ENCODE measurements at places on chromosomes 4 and X. TPM values are rescaled to one million over a fixed set of nuclear protein-coding genes. Genes with fewer than 3 reads are reported as not detected.

- peak; percentile 85 for DNase-seq
Measured at GRCh38 chr4:2817701-2818350, 24.9 kb downstream of the SH3BP2 start.

DNA sequence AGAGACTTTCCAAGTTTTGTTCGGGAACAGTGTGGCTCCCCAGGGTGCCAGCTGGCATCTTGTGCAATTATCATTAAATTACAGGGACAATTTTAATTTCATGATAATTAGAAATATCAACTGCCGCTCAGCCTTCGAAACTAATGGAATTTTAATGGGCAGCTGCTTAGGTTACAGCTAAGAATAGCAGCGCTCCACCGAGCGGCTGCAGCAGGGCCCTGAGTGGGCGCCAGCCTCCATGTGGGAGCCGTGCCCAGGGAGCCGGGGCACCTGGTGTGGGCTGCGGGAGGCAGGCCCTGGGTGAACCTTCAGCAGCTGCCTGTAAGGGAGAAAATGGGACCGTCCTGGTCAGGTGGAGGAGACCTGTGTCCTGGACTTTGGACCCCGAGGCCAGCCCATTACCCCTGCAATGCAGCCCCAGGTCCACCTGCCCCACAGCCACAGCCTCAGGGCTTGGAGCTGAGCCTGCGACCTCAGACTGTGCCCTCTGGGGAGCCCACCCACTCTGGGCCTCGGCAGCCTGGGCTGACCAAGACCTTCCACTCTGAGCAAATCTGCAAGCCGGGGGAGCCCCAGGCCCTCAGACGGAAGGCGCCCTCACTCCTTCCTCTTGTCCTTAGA is 21.1 kb downstream of the MSANTD1 start:
- no peak for DNase-seq

GRCh38 chr4:74433043-74433442 is 11.9 kb upstream of the AREG start:
- no peak for DNase-seq

- DNase-seq = no peak
Measured at GRCh38 chr4:19577097-19577496, 674.6 kb upstream of the SLIT2 start.

DNA sequence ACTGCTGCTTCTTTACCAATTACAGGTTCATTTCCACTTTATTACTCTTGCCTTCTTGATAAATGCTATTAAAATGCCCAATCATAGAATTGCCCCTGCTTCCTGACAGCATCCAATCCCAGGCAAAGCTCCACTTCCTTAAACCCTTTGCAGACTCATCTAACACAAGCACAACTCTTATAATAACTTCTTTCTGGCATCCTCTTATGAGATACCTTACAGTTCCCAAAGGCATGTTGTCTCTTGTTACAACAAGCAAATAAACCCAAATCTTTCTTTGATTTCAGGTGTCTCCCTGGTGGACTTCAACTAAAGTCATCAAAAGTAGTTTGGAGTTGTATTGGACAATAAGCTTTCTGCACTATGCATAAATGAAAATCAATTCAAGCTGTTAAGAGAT is 22.5 kb upstream of the ADH7 start:
- DNase-seq = no peak

DNA sequence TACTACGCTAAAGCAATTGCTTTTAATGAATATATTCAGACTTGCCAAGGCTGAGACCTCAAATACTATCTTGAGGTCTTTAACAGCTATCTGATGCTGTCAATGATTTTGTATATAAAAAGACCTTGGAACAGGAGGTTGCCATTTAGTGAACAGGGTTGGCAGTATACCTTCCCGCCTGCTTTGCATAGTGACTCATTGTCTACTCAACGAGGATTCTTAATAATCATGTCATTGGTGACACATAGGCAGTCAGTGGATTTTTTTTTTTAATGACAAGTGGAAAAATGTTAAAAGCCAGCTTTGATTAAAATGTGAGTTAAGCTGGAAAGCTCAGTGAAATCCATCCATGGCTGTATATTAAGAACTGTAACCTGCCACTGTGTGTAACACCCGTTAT is 164.0 kb downstream of the ASMT start:
- DNase-seq = no peak

DNA sequence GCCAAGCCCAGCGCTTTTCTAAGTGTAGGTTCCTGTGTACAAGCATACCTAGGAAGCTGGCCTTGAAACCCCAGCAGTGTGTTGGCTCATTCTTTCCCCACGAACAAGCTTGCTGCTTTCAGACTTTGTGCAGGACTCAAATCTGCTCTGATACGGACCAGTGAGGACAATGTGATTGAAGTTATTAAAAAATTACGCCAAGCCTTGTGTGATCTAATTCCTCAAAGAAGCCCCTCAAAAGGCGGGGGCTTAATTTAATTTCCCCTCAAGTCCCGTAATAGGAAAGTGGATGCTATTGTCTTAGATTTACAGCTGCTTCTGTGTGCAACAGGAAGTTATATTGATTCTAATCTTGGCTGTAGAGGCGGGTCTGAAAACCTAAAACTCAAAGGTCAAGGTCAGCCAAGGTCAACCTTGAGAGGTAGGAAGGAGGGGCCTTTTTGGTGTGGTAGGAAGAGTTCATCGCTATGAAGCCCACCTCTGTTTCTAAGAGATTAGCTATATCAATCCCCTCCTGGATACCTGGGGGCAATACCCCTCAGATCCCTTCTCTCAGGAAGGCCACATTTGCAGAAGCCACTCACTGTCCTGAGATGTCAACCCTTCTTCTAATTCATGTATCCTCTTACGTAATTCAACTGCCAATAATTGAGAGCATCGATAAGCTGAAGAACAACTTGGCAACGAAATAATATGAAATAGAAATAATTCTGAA is 45.1 kb downstream of the TBC1D9 start:
- DNase-seq = no peak

DNA sequence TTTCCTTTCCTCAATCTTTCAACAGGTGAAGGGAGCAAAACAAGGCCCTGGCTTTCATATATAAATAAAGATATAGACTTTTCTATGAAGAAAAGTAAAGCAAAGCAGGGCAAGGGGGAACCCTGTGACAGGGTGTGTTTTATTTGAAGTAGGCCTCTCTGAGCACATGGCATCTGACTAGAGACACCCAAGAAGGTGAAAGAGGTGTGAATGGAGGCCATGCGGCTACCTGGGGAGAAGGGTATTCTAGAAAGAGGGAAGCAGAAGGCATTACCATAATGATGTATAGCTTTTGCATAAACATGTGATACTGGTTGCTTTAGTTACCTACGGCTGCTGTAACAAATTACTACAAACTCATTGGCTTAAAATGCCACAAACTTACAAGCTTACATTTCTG is 75.8 kb downstream of the DHX15 start:
- DNase-seq = no peak

GRCh38 chr4:107147873-107148272 is 111.8 kb upstream of the DKK2 start:
- DNase-seq = no peak

DNA sequence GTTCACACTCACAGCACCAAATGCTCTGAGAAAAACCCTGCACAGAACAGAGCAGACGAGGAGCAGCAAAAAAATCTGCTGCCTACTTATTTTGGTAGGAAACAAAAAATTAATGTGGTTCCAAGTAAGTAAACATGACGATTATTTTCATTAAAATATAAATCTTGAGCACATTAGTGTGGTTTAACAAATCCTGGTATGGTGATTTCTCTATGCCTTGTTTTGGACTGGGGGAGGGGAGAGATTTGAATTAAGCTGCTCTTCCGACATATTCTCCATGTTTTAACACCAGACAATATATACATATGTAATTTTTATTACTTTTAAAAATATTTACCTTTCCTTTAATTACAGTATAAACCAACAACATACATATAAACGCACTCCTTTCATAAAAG is 1.8 kb downstream of the CAMK2D start:
- DNase-seq = no peak

- no peak for DNase-seq
Measured at GRCh38 chrX:103376979-103377324, 614 bp downstream of the BEX3 start.

DNA sequence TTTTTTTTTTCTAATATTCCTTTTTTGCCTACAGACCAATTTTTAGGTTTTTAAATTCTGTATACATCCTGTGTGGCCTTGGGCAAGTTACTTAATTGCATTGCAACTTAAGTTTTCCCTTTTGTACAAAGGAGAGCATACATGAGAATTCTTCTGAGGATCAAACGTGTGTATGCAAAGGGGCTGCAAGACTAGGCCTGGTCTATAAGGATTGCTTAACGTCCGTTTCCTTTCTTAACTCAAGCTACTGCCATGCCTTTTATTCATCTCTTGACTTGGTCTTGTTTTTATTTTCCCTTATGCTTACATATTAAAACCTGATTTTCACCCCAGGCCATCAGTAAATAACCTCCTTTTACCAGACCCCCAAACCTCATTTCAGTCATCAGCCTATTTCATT is 13.6 kb downstream of the RBPJ start:
- no peak for DNase-seq

DNA sequence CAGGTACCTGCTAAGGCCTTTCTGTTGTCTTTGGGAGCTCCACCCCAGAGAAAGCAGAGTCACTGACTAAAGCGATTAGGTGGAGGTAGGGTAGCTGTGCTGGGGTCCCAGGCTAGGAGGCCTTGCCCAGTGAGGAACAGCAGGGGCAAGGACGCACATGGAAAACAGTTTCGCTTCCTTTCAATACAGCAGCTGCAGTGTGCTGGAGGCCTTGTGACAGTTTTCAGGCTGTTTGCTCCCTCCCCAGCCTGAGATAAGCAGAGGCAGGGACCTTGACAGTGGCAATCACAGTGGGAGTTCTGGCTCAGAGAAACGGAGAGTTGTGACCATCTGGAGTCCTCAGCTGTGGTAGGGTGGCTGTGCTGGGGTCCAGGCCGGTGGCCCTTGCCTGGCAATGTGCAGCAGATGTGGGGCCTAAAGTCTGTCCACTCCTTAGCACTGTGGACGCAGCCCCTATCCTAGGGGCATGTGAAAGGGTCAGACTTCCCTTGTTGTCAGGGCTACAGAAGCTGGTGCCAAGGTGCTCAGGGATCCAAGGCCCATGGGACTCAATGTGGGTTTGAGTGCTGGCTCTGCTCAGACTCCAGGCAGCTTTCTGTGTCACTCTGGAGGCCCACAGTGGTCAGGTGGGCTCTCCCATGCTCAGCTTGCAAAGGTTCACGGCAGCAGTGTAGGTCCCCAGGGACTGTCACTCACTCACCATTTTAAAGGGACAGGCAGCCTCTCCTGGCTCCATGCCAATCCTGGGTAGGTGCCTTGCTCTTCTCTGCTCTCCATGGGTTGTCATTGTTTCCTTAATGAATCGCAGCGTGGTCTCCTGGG is 534.9 kb upstream of the FMR1 start:
- DNase-seq = no peak

DNA sequence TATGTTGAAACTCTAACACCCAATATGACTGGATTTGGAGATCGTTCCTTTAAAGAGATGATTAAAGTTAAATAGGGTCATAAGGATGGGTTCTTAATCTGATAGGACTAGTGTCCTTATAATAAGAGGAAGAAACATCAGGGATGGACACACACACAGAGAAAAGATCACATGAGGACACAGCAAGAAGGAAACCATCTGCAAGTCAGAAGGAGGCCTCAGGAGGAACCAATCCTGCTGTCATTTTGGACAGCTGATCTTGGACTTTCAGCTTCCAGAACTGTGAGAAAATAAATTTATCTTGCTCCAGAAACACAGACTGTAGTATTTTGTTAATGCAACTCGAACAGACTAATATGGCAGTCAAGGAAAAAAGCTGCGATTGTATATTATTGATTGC is 631.5 kb downstream of the PCDH7 start:
- DNase-seq = no peak

GRCh38 chrX:70033348-70034051 is 16.2 kb downstream of the AWAT2 start:
- DNase-seq = peak; percentile 59

DNA sequence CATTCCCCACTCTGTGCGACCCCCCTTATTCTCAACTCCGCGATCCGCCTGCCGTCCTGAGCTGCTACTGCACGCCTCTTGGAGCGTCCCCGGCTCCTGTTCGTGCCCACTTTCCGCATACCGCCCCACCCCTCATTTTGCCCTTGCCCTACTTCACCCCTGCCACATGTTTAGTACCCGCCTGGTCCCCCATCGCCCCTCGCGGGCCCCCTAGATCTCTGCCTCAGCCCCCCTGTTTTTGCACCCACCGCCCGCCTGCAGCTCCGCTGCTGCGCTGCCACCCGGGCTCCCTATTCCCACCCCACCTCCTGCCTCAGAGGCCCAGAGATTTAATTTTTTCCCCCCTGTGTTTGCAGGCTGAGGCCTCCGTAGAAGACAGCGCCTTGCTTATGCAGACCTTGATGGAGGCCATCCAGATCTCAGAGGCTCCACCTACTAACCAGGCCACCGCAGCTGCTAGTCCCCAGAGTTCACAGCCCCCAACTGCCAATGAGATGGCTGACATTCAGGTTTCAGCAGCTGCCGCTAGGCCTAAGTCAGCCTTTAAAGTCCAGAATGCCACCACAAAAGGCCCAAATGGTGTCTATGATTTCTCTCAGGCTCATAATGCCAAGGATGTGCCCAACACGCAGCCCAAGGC is 1.4 kb downstream of the MAGED1 start:
- DNase-seq = no peak

DNA sequence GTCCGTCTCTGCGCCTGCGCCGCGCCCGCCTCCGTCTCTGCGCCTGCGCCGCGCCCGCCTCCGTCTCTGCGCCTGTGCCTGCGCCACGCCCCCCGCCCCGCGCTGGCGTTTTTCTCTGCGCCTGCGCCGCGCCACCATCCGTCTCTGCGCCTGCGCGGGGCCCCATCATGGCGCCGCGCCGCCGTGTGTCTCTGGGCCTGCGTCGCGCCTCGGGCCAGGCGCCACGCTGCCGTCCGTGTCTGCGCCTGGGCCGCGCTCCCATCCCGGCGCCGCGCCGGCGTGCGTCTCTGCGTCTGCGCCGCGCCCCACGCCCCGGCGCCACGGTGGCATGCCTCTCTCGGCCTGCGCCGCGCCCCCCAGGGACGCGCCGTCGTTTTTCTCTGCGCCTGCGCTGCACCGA is 51.8 kb upstream of the DUX4 start:
- peak; percentile 84 for DNase-seq

DNA sequence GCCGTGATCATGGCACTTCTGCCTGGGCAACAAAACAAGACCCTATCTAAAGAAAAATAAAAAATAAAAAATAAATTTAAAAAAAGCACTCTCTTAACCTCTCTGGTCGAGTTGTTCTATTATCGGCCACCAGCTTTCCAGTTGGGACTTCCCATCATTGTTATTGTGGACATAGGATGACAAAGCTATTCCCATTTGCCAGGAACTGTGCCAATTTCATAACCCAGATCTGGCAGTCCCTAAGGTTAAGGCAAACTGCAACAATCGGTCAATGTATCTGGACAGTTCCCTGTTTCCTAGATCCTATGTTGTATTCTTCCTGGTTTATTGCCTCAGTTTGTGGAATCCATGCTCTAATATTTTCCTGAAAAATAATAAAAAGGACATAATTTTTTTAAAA is 17.8 kb upstream of the ANXA5 start:
- no peak for DNase-seq

CDX4 gene
- not detected for total RNA-seq

LINC00632 gene
- total RNA-seq = 59.9 TPM

HTN3 gene
- not detected for total RNA-seq

HSFX3 gene
- total RNA-seq = not detected

AFP gene
- total RNA-seq = not detected

AMTN gene
- not detected for total RNA-seq

NAP1L2 gene
- 5.2 TPM for total RNA-seq

POU4F2 gene
- not detected for total RNA-seq

MAGEA11 gene
- total RNA-seq = not detected

KCNE5 gene
- not detected for total RNA-seq

GC gene
- total RNA-seq = not detected

SOX3 gene
- total RNA-seq = not detected

DMD gene
- total RNA-seq = 5.3 TPM

Data from spleen (tissue), 13 donors.